ENCODE measurements at places on chromosomes 2 and 18.
A peak's percentile ranks its signal among the peaks of the same experiment; 100 is the strongest.

- DNase-seq: no peak
Measured at GRCh38 chr2:198063242-198063641, 258.8 kb downstream of the PLCL1 start.

- no peak for DNase-seq
Measured at GRCh38 chr2:168534926-168535325, 78.9 kb downstream of the CERS6 start.

DNA sequence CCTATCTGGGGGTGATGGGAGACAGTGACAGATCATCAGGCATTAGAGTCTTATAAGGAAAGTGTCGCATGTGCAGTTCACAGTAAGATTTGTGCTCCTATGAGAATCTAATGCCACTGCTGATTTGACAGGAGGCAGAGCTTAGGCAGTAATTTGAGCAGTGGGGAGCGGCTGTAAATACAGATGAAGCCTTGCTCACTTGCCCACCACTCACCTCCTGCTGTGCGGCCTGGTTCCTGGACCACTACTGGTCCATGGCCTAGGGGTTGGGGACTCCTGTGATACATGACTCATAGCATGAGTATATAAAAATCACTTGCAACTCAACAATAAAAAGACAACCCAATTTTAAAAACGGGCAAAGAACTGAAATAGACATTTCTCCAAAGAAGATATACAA lies 71.1 kb upstream of the ACAA2 start:
- DNase-seq: no peak

GRCh38 chr18:35050705-35051195 lies 9.5 kb downstream of the MAPRE2 start:
- no peak for DNase-seq

GRCh38 chr2:108594132-108594981 lies 60.1 kb downstream of the LIMS1 start:
- DNase-seq: peak; percentile 76

- DNase-seq: no peak
Measured at GRCh38 chr2:121591199-121591598, 58.1 kb downstream of the CLASP1 start.

Measured in A549 (cell line).